ENCODE measurements at places on chromosomes 6 and 20.

- no peak for DNase-seq
These were observed 1090.0 kb upstream of the EYS start for GRCh38 chr6:66796987-66797386.

DNA sequence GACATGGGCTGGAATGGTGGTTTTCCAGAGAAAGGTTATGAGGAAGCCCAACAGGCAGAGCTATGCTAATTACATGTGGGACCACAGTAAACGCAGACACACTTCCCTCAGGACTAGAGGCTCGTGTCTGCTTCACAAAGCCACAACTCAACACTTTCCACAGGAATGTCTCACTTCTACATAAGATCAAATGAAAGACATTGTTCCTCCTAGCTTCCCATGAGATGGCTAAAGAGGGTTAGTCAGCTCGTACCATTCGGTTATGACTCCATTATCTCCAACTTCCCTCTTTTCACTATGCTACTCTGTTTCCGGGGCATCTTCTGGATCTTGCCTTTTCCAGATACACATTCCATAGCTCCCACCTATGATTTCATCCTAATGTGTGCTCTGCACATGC lies 29.1 kb upstream of the ZC3H12D start:
- no peak for DNase-seq

DNA sequence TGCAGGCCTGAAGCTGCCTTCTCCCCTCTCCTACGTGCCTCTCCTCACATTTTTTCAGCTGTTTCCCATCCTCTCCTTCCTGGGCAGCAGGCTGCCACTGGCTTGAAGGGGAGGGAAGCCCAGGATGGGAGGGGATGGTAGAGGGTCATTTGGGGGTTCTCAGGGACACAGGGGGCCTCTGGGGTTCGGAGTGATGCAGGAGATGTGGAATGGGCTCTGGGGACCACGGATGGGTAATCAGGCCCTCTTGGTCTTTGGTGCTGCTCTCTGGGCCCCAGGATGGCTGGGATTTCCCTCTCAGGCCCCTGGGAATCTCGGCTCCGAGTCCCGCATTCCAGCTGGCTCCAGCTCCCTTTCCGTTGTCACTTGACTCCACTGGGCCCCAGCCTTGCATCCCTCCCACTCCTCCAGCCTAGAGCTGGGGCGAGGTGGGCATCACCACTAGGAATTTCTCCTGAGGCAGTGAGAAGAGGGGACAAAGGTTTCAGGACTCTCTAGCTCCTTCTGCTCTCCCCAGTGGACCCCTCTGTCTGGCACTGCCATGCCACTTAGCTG lies 2.0 kb upstream of the DDR1 start:
- no peak for DNase-seq

DNA sequence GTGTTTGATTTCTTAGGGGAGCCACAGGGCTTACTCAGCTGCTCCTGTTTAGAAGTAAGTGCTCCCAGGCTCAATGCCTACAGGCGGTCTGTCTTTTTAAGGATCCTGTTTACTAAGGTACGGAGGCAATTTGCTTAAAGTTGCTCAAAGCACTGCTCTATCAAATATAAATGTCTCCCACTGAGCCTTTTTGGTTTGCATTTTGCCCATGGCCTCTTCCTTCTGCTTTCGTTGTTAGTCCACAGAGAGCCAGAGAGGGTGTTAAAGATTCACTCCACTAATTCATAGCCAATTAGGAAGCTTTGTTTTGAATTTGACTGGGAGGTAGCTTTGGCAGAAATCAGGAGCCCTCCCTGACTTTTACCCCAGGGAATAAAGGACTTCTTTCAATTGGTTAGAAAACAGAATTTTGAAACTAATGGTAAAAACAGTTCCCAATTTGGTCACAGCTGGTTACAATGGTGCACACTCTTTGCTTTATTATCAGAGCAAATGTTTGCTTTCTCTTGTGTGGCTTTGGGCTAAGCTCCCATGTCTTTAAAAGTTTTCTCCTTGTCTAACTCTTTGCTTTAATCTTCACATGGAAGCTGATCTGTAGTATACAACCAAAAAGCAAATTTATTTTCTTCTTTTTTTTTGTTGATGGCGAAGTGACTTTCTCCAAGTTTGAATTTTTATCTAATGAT lies 126.2 kb downstream of the IMPG1 start:
- no peak for DNase-seq

DNA sequence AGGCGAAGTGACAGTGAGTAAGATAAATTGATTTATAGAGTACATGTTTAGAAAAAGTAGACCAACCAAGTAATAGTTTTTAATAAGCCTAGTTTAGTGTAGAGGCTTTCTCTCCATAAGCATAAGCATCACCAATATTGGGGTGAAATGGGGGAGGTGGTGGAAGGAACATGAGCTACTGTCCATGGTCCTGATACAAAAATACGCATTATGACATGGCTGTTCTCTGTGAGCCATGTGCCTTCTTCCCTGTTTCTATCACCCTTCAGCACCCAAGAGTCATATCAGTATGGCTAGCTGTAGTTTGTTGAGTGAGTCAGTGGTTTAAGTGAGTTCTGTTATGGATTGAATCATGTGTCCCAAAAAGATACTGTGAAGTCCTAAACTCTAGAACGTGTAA lies 150.8 kb downstream of the EDN1 start:
- no peak for DNase-seq

- DNase-seq, result no peak
These were observed 2.3 kb downstream of the TRAPPC3L start for GRCh38 chr6:116543149-116543548.

DNA sequence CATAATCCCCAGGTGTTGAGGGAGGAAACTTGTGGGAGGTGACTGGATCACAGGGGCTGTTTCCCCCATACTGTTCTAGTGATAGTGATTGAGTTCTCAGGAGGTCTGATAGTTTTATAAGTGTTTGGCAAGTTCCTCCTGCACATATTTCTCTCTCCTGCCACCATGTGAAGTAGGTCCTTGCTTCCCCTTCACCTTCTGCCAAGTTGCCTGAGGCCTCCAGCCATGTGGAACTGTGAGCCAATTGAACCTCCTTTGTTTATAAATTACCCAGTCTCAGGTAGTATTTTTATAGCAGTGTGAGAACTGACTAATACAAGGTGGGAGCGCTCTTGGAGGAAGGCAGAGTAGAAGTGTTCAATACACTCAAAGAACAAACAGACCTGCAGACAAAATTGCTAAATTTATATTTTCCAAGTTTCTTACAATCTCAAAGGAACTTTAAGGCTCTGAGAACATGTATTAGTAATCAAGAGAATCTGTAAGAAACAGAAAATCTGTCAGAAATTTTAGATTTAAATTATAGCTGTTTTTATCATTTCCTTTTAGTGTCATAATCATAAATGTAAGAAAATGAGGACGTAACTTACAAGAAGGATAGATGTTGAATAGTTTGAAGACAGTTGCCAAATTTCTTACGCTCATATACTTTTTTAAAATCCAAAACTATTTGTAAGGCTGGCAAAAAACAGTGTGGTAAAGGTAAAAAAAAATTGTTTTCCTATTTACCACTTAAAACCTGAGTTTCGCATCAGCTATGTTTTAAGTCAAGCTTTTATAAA lies 77.7 kb downstream of the ASCC3 start:
- no peak for DNase-seq

DNA sequence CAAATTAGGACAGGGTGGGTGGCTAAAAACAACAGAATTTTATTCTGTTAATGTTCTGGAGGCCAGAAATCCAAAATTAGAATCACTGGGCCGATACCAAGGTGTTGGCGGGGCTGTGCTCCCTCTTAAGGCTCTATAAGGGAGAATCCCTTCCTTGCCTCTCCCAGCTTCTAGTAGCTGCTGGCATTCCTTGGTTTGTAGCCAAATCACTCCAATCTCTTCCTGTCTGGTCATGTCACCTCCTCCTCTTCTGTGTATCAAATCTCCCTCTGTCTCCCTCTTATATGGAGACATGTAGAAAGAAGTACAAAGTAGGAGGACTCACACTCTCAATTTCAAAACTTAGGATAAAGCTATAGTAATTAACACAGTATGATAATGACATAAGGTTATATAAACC lies 102.9 kb upstream of the SIRPA start:
- DNase-seq, result no peak

- DNase-seq, result no peak
These were observed 4.1 kb downstream of the SLC17A9 start for GRCh38 chr20:62956387-62957135.

DNA sequence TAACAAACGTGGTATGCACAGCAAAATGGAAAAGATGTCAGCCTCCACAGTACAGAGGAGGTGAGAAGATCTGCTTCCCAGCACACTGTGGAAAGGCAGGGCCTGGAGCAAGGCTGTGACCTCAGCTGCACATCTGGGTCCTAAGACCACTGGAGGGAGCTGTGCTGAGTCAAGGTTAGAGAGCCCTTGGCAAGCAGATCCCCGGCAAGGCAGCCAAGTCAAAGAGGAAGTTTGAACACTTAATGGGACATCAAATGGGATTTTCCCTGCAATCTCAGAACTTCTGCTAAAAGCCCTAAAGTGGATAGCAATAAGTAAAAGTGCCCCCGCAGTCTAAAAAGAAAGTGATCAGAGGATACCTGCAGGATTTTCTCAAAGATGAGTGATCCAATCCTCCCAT lies 39.5 kb downstream of the UNC5CL start:
- DNase-seq, result peak; percentile 14

DNA sequence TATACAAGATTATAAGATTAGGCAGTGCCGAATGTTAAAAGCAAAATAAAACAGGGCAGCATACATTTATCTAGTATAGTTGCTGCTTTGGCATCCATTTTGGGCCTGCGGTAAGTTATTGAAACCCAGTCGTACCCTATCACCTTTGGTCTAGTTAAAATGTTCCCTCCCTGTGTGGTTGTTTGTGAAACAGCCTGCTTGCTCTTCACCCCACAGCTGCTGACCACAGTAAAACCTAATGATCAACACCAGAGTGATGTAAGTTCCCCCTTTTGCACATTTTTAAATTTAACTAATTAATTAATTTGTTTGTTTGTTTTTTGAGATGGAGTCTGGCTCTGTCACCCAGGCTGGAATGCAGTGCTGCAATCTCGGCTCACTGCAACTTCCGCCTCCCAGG lies 50.3 kb upstream of the TXNDC5 start:
- no peak for DNase-seq

DNA sequence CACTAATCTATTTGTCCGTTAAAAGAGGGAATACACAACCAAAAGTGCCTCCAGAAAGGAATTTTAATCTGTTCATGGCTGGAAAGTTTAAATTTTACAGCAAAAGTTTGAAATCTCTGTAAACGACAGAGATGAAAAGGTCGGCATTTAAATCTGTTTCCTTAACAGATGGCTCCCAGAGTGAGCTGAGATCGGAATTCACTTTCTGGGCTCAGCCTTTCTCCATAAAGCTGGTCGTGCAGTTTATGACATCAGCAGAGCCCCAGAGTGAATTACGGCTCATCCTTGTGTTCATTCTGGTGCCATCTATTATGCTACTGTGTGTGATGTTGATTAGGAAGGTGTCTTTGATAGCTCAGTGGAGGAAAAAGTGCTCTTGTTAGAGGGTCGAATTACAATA lies 117.6 kb upstream of the ZFP64 start:
- DNase-seq, result no peak

- no peak for DNase-seq
These were observed 120.3 kb upstream of the LGSN start for GRCh38 chr6:63440057-63440456.

DNA sequence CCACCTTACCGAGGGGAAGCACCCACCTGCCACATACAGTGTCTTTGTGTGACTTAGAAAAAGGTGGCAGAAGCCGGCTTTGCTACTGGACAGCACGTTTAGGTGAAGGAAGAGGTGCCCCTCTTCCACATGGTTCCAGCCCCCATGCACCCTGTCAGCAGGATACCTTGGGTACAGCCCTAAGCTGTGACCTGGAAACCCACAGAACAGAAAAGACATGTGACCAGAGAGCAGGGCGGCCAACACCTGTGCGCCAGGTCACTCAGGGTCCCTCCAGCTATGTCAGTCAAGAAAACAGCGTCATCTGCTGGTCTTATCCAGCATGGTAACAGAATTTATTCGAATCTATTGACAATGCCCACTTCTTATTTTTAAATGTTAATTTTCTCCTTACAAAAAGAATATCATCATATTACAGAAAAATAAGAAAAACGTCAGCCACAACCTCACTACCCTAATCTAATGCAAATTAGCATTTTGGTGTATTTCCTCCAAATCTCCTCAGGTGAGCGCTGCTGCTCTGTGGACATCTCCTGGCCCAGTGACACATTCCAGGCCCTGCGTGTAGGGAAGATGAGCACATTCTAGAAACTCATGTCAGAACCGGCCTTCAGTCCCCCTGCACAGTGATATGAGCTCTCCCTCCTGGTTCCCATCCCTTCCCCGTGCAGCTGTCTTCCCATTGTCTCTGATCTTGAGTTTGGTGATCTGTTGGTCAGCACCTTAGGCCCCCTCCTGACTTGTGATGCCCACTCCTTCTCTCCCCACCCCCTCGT lies 37.2 kb downstream of the GTF2H5 start:
- no peak for DNase-seq

DNA sequence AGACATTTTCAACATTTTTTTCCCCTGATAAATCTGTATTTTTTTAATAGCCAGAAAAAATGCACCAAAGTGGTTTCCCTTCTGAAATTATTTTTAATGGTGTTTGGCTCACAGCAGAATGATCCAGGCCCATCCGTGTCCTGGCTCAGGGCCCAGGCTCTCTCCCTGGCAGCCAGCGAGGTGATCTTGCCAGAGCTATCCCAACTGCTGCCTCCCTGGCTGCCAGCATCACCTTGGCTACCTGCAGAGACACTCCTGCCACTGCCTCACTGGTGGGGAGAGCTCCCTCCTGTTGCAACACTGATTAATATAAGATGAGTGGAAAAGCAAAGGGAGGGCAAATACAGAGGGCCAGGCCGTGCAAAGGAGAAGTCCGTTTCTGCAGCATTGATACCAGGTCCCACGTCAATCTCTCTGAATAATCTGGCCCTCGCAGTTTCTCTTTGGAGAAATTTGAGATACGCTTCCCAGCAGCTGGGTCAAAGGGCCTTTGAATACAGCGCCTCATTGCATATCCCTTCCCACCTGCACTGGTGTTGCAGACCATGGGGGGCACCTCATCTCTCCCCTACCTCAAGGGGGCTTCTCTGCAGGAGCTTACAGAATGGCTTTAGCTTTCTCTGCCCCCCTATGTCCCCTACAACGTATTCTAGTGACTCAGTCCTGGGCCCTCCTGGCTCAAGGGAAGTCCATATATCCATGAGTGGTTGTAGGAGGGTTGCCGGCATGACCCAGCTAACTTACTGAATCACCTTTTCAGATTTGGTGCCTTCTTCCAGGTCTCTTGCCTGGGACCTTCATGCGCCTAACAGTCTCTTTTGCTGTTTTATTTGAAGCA lies 12.8 kb upstream of the DSTN start:
- no peak for DNase-seq

DNA sequence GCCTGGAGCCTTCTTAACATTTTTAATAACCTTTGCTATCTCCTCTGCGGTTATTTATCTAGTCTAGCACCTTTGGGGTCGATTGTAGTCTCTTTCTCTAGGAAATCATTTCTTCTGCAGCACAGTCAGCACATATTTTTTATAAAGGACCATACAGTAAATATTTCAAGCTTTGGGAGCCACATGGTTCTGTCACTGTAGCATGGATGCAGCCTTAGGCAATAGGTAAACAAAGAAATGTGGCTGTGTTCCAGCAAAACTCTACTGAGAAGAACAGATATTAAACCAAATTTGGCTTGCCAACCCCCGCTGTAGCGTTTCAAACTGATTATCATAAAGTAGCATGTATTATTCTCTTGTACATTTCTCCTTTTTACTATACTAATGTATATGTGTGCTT lies 95.7 kb downstream of the SLC23A2 start:
- DNase-seq, result no peak

GRCh38 chr6:72683797-72684196 lies 61.9 kb downstream of the KCNQ5 start:
- DNase-seq, result no peak

- no peak for DNase-seq
These were observed 53.1 kb upstream of the EIF2S2 start for GRCh38 chr20:34165018-34165619.
